ENCODE measurements at places on chromosomes 16 and 17.

DNA sequence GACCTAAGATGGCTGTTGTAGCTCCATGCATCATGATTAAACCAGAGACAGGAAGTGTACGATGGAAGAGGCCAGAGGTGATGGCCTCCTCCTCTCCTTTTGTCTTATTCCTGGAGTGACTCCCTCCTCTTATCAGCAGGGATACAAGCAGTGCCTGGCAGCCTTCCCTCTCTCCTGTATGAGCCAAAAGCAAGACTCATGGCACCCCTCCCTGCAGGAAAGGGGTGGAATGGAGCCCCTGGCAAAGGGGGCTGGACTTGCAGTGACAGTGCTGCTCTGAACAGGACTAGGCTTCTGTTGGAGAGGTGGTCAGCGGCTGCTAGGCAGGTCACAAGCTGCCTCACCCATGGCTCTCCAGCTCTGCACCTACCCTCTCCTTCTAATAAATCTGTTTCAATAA is 8.4 kb downstream of the TXNL4B start:
- DNase-seq: no peak

GRCh38 chr16:89122322-89122851 is 28.7 kb downstream of the ACSF3 start:
- peak; percentile 51 for DNase-seq

DNA sequence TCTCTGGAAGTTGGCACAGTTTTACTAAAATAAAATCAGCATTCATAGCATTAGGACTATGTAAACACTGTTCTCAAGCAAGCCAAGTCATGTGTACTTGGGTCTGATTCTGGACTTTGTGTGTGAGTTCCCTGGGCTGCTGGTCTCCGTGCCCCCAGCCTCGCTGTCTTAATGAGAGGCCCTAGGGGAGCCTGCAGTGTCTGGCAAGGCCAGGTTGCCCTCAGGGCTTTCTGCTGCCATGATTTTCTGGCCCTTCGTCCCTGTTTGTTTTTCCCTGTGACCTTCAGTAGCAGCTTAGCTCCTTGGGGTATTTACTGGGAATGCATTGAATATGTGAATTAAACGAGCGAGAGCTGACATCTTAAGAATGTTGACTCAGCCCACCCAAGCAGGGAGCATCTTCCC is 161.8 kb downstream of the RPTOR start:
- no peak for DNase-seq

- no peak for DNase-seq
Measured at GRCh38 chr16:85376292-85377095, 236.6 kb upstream of the GSE1 start.

DNA sequence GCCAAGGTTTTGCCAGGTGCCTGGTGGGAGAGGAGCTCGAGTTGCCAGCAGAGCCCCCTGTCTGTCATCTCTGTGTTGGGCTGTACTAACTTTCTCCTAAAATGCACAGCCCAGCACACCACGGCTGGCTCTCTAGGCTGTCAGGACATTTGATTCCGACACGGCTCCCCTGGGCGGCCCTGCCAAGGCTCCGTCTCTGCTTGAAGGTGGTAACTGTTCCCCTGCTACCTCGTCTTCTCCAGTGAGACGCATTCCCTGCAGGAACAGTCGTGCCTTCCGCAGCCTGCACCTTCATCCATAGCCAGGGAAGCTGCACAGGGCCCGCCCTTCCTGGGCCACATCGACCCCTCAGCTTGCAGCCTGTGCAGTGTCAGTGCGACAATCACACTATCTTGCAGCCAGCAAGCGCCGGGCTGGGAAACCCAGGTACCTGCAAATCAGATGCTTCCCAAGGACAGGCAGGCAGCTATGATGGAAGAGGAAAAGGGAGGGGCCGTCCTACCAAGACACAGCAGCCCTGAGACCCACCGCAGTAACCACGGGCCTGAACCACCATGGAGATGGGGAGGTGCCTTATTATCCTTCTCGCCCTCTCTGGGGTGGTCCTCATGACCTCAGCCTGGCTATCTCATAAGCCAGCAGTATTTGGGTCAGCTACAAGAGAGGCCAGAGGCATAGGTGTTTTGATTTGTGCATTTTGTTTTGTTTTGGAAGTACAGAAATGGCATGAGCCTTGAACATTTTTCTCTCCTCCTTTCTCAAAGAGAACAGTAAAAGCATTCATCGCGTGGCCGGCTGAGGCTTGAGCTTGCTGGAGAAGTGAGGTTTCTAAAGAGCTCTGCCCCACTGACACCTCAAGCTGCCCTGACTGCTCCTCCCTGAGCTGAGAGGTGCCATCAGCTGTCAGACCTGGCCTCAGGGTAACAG is 361.7 kb upstream of the TNRC6C start:
- no peak for DNase-seq

GRCh38 chr16:85611194-85611443 is 2.0 kb upstream of the GSE1 start:
- no peak for DNase-seq

- no peak for DNase-seq
Measured at GRCh38 chr16:3841729-3842508, 38.6 kb downstream of the CREBBP start.

GRCh38 chr16:70589998-70590471 is 56.3 kb upstream of the IL34 start:
- DNase-seq: no peak

- no peak for DNase-seq
Measured at GRCh38 chr16:72847187-72848027, 200.5 kb downstream of the ZFHX3 start.

DNA sequence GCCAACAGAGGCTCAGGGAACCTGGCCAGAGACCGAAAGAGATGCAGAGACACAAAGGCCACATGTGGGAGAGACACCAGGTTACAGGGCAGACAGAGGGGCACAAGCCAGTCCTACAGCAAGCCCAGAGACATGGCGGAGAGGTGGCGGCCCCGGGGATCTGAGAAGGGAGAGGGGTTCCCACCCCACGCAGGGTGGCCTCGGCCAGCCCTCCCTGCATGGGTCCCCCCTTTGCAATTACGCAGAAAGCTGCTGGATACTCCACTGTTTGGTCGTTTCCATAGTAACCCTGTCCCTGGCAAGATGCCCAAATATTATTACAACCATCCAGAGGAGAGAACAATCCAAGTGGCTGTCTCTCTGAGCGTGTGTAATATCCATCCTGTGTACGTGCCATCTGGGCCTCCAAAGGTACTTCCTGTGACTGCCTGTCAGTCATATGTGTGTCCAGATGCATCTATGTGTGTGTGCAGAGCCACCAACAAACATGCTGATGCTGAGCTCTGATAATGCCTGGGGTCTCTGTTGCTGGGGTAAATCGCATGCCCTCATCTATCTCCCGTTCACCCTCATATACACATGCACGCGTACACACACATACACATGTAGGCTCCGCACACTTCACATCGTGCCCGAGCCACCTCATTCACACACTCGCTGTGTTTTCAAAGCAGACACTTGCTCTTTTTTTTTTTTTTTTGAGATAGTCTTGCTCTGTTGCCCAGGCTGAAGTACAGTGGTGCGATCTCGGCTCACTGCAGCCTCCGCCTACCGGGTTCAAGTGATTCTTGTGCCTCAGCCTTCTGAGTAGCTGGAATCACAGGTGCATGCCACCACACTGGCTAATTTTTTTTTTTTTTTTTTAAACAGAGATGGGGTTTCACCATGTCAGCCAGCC is 5.5 kb downstream of the PCGF2 start:
- peak; percentile 70 for DNase-seq

GRCh38 chr16:26382586-26382985 is 684.1 kb upstream of the C16orf82 start:
- peak; percentile 11 for DNase-seq

DNA sequence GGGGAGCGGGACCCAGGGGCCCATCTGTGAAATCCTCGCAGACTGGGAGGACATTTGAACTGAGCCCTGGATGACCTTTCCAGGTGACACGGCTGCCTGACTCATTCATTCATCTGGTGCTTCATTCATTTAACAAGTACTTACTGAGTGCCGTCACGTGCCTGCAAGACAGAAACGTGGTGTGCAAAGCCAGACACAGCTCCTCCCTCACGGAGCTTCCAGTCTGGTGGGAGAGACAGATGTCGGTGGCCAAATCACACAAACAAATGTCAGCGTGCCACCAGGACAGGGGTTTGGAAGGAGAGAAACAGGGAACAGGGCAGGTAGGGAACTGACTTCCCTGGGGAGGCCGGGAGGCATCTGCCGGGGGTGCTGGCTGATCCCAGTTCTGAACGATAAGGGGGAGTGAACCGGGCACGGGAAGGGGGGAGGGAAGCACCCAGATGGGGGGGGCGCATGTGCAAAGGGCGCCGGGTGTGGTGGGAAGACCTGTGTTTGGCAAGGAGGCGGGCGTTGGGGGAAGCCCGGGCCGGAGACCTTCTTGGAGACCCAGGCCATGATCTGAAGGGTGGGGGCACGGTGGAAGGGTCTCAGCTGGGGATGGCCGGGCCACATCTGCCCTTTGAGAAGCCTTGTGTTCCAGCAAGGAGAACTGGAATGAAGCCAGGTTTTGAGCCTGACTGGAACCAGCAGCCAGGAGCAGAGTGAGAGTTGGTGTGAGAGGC is 93.6 kb upstream of the CIBAR2 start:
- no peak for DNase-seq

GRCh38 chr17:65022751-65023700 is 33.5 kb downstream of the GNA13 start:
- DNase-seq: no peak

DNA sequence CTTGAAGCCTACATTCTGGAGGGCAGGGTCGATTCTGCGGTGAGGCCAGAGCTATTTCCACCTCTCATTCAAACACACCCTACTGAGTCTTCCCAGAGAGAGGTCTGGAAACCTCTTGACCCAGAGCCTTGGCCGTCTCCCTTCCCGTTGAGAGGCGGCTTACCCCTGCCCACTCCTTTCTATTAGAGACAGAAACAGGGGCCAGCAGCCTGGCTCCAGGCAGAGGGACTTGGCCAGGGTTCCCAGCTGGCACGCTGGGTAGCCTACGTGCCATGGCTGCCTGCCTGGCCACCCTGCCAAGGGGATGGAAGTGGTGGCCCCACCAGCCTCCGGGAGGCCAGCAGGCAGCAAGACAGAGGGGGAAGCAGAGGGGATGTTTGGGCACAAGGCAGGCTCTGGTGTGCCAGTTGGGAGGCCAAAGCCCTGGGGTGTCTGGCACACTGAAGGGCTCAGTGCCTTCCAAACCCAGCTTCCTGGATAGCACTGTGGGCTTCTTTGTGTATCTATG is 6.0 kb downstream of the STAC2 start:
- DNase-seq: no peak

- no peak for DNase-seq
Measured at GRCh38 chr17:61458000-61458399, 5.8 kb downstream of the TBX4 start.

- no peak for DNase-seq
Measured at GRCh38 chr17:63578769-63579111, 22.0 kb upstream of the TACO1 start.

GRCh38 chr17:7477392-7478275 is 1.8 kb downstream of the ZBTB4 start:
- DNase-seq: no peak

- DNase-seq: no peak
Measured at GRCh38 chr16:88650749-88651275, at the start of gene CYBA. Gene CYBA, minus strand, starts transcription at chr16:88651053. Its CDS starts 40 bp downstream, at chr16:88651013.

DNA sequence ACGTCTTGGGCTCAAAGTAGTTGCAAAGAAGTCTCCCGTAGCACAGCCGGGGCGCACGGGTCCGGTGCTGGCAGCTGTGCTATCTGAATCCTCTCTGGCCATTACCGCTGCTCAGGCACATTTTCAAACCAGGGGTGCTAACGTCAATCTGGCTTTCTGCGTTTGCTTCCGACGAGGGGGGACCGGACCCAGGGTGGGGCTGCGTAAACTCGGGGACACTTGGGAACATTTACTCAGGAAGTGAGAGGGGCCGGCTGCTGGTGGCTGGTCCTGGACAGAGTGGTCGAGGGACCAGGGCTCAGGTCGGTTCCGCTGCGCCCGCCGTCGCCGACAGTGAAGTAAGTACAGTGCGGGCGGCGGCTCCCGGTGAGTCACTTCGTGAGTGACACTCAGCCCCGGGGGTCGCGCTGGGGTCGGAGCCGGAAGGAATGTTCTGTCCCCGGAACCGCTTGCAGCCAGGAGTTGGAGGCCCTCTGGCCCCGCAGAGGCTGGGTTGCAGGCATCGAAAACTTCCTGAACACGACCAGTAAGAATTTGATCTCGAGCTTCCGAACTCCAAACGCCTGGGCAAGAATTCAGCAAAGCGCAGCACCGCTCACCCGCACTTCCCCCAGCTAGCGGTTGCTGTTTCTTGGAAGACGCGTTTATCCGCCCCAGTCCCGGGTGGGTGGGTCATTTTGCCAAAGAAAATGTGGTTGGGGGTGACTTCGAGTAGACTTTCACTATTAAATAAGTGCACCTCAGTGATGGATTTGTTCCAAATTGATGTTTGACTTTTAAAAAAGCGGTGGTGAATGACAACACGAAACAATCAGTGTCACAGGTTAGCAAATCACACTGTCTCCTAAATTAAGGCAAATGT is 1.4 kb upstream of the HS3ST3B1 start:
- DNase-seq: no peak

DNA sequence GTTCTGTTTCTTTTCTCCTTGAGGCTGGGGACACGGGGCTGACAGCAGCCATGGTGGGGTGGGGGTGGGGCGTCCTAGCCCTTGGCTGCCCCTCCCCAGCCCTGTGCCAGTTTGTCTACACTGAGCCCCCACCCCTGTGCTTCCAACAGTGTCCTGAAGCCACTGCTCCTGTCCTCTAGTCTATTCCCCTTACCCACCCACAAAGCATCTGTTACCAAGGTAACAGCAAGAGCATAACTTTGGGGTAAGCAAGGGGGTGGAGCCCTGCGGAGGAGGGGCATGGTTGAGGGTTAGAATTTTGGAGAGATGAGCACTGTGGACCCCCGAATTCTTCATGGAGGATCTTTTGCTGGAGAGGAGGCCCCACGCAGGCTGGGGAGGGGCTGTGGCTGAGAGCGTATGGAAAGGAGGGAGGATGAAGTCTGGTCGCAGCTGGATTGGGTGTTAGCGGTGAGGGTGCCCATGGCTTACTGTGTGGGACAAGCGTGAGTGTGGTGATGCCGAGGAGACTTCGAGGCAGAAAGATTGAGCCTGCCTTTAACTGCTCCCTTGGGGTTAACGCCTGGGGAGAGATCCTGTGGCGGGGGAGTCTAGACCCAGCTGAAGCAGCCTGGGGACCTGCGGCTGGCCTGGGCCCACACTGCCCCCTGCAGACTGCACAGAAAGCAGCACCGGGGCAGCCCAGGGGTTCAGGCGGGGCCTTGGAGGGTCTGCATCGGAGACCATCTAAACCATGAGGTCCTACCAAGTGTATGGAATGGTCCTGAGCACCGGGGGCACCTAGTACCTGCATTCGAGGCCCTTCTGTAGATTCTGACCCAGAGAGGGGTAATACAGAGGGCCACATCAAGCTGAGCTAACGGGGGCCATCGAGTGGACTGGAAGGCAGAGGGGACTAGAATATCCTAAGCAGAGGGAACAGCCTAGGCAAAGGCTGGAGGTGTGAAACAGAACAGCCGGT is 6.1 kb upstream of the STAC2 start:
- DNase-seq: peak; percentile 87

GRCh38 chr17:63476854-63477479 is at the start of gene ACE:
Gene ACE, plus strand, starts transcription at chr17:63477061. Its CDS starts 34 bp downstream, at chr17:63477095.
- DNase-seq: peak; percentile 71

- DNase-seq: no peak
Measured at GRCh38 chr17:4006745-4007211, 42.5 kb upstream of the ATP2A3 start.
